ENCODE measurements at places on chromosomes 12 and 14. TPM values are rescaled to one million over a fixed set of nuclear protein-coding genes. Genes with fewer than 3 reads are reported as not detected.

The AICDA gene
- total RNA-seq = 1.3 TPM

The DAO gene
- not detected for total RNA-seq

The HELB gene
- total RNA-seq = 3.5 TPM

The IKZF4 gene
- 5.8 TPM for total RNA-seq

The DENR gene
- 51.3 TPM for total RNA-seq

The SMARCC2 gene
- total RNA-seq = 33.7 TPM

The PROX2 gene
- not detected for total RNA-seq

The ANO4 gene
- 0.21 TPM for total RNA-seq

The SPX gene
- total RNA-seq = 9.4 TPM

The GPR135 gene
- total RNA-seq = 1.9 TPM

The RPGRIP1 gene
- not detected for total RNA-seq

The AMN1 gene
- 5.3 TPM for total RNA-seq

The MYF5 gene
- total RNA-seq = not detected

The RHOF gene
- total RNA-seq = 311 TPM

The PTHLH gene
- total RNA-seq = 2.7 TPM

The SART3 gene
- 40.3 TPM for total RNA-seq

The ASB2 gene
- 7.4 TPM for total RNA-seq

The C12orf54 gene
- not detected for total RNA-seq

- no peak for DNase-seq
These were observed 133.9 kb downstream of the TBX5 start for GRCh38 chr12:114272071-114272470.

DNA sequence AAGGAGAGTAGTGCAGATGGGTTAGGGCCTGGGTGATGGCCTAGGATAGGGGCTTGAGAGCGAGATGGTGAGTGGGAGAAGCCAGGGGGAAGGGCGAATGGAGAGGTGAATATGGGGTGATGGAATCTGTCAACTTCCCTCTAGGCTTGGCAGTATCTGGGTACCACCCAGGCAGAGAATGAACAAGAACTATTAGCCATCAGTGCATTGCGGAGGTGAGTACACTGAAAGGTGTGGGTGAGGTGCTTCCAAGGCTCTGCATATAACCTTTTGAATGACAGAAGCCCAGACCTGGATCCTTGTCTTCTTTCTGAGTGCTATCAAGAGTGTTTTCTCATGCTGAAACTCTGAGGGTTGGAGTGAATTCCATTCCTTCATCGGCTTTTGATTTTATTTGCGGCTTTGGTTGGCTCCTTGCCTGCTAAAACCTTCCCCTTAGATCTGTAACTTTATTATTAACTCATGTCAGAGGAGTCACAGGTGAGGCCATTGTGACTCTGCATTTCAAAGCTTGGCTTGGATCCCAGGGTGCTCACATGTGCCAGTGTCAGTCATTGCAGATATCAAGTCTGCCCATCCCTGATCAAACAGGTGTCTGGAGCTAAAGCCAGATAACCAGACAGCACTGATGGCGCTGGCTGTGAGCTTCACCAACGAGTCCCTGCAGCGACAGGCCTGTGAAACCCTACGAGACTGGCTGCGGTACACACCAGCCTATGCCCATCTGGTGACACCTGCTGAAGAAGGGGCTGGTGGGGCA, 18.6 kb downstream of the PEX5 start:
- no peak for DNase-seq

DNA sequence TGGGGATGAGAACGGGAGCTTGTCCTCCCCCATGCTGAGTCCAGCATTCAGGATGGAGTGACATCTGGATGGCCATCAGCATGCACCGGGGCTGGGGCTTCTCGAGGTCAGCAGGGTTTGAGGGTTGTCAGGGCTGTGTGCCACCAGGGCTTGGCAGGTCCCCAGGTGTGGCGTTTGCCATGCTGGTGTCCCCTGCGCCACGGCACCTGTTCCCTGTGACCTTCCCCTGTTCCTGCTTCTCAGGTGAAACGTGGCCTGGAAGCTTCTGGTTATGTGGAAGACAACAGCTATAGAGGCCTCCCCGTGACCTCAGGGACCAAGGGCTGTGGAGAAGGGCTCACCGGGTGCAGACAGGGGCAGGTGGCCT, 152.4 kb downstream of the KIF26A start:
- no peak for DNase-seq

- DNase-seq = no peak
These were observed 102.9 kb downstream of the PIWIL1 start for GRCh38 chr12:130440411-130441080.

DNA sequence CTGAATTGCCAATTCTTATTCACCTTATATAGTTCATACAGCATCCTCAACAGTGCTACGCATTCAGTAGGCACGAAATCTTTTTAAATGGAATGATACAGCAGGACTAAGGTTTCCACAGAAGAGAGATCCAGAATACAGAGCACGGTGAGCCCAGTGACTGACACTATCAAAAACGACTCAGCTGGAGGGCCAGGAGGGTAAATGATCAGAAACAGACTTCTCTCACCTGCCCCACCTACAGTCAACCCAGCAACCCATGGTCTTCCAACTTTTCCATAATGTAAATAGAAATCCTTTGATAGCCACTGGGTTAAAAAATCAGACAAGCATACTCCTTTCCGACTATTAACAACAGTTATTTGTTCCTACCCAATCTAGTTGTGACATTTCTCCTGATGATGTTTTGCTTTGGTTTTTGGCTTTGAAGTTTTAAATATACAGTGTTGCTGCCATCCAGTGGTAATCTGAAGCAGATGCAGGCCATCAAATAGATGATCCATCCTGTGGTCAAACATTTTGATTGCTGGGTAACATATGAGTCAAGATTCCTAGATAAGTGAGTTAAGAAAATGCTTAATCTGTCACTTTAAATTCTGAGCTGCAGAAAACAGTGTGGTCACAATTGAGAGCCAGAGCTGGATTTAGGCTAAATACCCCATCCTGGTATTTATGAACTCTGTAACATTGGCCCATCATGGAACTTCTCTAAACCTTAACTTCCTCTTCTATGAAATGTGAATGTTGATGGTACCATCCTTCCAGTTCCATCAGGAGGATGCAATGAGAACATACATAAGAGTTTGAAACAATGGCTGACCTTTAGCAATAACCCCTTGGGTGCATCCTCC, 42.0 kb downstream of the GPHB5 start:
- DNase-seq = peak; percentile 5

DNA sequence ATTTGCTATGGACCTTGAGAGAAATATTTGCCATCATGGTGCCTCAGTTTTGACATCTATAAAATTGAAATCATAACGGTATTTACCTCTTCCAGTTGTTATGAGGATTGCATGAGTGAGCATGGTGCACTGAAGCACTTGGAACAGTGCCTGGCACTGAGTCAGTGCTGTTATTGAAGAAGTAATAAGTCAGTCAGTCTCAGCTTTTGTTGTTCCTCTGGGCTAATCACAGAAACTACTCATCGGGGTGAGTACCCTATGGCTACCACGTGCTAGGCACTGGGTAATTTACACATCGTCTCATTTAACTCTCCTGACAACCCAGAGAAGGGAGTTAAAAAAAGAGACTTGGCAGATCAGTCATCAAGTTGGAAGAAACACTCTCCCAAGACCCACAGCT, 159.5 kb upstream of the NRXN3 start:
- no peak for DNase-seq

- no peak for DNase-seq
These were observed 33.5 kb downstream of the DAD1 start for GRCh38 chr14:22555384-22556011.

DNA sequence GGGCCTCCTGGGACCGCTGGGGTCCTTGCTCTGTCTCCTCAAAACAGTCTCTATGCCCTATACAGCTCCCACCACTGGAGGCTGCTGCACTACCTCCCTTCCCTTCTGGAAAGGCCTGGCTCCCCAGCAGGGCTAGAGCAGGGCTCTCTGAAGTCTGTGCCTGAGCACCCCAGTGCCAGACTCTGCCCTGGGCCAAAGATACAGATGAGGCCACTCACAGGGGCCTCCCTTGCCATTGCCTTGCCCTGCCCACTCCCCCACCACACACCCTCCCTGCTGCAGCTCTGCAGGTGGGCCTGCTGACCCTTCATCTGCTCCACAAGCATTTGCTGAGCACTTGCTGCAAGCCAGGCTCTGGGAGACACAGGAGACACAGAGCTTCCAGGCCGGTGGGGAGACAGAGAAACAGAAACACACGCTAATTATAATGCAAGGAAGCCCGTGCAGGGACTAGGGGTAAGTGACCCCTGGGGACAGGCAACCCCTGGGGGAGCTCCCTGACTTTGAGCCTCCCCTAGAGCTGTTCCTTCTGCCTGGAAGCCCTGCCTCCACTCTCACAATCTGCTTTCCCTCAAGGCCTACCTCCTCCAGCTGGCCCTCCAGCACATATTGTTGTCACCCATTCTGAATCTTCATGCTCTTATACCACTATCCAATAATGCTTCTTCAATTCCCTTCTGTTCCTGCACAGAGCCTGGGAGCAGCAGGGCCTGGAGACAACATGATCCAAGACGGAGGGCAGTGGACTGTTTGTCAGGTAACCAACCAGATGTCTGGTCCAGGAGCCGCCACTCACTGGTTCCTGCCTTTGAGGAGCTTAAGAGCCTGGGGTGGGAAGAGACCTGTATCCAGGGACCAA, 32.6 kb upstream of the PNMA1 start:
- no peak for DNase-seq

- DNase-seq = no peak
These were observed 219.3 kb upstream of the NOS1 start for GRCh38 chr12:117580718-117581062.

GRCh38 chr12:67299526-67299925, 30.4 kb downstream of the CAND1 start:
- DNase-seq = no peak

- no peak for DNase-seq
These were observed 31.3 kb upstream of the NR1H4 start for GRCh38 chr12:100442403-100442802.

- DNase-seq = no peak
These were observed 6.7 kb downstream of the CIT start for GRCh38 chr12:119870457-119870856.

DNA sequence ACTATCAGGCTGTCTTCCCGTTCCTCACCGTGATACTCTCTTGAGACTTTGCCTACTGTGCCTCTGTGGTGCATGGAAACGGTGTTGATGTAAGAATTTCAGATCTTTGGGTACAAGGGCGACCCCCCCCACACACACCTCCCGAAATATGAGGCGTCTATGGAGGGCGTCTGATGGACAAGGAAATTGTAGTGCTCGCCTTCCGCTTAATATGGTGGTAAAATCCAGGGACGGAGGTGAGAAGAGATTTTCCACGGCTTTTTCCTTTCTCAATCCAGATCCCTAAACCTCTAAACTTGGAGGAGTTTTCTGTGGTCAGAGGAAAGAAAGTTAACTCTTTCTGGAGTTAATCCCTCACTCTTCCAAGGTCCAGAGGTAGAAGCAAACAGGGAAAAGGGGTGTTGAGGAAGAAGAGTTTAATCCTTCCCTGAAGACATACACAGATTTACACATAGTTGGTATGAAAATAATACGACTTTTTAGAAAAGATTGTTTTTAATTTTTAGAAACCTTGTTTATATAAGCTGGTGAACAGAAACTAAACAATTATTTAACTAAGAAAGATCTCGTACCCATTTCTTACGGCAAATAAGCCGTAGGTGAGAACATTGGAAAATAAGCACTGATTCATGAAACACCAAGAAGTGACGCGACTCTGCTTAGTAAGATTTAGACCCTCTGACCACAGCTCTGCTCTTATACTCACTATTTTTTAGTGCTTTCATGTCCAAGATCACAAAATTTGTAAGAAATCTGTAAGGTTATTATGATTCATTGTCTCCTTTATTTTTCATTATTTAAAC, 23.1 kb upstream of the RNASE12 start:
- DNase-seq = no peak

DNA sequence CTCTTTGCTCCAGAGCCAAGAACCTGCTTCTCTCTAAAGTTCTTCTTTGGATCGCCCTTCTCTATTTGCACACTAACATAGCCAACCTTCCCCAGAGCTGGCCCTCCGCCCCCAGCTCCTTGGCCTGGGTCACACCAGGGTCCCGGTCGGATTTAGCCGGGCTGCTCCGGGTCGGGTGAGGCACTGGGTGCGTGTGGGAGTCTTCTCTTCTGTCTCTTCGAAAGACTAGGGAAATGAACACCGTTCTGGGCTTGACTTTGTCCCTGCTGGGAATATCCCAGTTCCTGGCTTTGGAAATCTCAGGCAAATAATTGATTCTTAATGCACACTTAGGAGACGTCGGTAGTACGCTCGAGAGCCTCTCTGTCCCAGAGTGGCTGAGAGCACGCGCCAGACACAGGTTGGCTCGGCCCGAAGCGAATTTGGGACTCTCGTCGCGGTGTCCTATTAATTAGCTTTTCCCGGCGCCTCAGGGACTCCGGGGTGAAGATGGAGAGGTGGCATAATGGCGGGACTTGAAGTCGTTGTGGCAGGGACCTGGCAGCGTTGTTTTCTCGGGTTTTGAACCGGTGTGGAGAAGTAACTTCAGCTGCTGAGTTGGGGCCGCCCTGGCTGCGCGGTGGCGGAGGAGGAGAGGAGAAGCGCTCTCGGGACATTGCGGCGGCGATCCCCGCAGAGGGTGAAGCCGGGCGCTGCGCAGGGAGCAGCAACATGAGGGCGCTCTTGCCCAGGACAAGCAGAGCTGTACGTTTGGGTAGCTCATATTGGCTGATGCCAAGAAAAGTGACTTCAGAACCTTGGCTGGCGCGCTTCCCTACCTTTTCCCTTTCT, 7.5 kb downstream of the FOXG1 start:
- no peak for DNase-seq

- peak; percentile 21 for DNase-seq
These were observed 91.9 kb downstream of the BICD1 start for GRCh38 chr12:32198555-32198954.

DNA sequence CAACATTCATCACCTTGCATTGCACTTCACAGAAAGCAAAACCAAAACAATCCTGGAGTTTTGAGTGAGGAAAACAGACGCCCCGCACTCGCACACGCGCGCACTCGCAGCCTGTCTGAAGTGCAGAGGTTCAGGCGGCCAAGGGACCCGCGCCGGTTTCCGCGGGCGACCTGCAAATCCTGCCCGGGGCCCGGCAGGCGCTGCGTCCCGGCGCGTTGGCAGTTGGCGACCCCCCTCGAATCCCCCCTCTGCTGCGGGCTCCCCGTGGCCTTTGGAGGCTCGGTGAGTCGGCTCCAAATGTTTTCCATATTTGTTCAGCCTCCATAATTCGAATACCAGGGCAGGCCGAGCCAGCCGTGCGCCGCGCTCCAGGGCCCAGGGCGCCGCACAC, at the start of gene SSPN:
Gene SSPN, plus strand, starts transcription at position 324 of the 391 bp plus-strand sequence. CDS start 100 bp downstream, outside the sequence.
- no peak for DNase-seq

GRCh38 chr14:105432657-105433056, 13.0 kb downstream of the MTA1 start:
- no peak for DNase-seq

Data from kidney epithelial cell (primary cell).